ENCODE measurements at places on chromosomes 12 and 14.

- no peak for DNase-seq
Measured at GRCh38 chr14:24392325-24393091, 6.3 kb upstream of the NYNRIN start.

GRCh38 chr12:88037770-88038169, 8.6 kb upstream of the C12orf50 start:
- no peak for DNase-seq

GRCh38 chr14:69049675-69050074, 70.6 kb upstream of the ACTN1 start:
- DNase-seq: no peak

GRCh38 chr12:22275843-22276242, 58.7 kb downstream of the ST8SIA1 start:
- DNase-seq: no peak

- DNase-seq: no peak
Measured at GRCh38 chr12:127342861-127343260, 924.1 kb upstream of the TMEM132C start.

DNA sequence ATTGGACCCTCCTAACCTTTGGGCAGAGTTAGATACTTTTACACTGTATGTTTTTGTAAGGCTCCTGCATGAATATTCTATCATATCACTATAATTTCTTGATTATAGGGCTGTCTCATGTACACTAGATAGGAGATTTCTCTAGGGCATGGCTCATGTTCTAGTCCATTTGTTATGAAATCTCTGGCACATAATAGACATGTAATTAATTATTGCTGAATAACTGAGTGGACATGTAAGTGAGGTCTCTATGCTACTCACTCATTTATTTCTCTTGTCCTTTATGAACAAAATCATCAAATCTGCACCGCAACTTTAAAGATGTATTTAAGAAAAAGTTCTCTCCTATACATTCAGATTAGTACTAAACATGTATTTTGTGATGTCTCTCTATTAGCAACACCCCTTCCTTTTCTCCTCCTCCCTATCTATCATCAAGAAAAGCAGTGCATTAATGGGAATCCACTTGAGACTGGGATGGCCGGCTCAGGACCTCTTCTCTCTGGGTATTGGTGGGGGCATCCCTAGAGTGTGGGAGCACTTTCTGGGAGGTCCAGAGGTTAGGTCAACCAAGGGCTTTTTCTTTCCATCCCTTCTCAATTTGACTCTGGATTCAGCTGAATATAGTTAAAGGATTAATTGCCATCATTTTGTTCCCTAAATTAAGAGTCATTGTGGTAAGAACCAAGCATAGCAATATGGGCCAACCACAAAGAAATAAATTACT, 168.0 kb upstream of the HMGA2 start:
- DNase-seq: no peak

GRCh38 chr14:68081489-68081888, 261.9 kb downstream of the RAD51B start:
- no peak for DNase-seq

- DNase-seq: no peak
Measured at GRCh38 chr14:63857466-63858030, 4.7 kb downstream of the SYNE2 start.

- DNase-seq: no peak
Measured at GRCh38 chr12:119870457-119870856, 6.7 kb downstream of the CIT start.

GRCh38 chr12:94909663-94910062, 93.8 kb downstream of the NDUFA12 start:
- DNase-seq: no peak

DNA sequence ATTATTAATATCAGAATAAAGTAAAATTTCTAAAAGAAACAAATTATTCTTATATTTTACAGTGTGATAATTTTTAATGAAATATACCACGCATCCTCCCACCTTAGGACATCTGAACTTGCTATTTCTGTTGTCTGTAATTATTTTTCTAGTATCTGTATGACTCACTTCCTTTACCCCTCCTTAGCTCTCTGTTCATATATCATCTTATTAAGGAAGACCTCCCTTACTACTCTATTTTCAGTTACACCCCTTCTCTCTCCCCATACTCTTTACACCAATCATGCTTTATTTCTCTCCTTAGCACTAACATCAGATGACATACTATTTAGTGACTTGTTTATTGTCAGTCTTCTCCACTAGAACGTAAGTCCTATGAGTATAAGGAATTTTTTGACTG, 34.2 kb upstream of the C12orf50 start:
- no peak for DNase-seq

DNA sequence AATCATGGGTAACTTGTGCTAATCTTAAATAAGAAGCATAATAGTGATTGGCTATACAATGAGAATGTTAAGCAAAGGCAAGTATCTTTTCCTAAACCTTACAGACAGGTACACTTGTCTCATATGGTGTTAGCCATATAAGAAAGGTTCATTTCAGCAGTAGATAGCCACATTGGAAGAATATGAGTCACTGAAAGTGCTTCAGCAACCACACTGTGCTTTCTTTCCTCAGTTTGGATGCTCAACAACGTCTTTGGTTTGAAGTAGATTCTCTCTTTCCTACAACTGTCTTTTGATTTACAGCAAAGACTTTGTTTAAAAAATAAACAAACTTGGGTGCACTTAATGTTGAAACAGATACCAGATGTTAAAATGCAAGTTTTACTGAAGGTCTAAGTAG, 8.9 kb downstream of the DDHD1 start:
- no peak for DNase-seq

DNA sequence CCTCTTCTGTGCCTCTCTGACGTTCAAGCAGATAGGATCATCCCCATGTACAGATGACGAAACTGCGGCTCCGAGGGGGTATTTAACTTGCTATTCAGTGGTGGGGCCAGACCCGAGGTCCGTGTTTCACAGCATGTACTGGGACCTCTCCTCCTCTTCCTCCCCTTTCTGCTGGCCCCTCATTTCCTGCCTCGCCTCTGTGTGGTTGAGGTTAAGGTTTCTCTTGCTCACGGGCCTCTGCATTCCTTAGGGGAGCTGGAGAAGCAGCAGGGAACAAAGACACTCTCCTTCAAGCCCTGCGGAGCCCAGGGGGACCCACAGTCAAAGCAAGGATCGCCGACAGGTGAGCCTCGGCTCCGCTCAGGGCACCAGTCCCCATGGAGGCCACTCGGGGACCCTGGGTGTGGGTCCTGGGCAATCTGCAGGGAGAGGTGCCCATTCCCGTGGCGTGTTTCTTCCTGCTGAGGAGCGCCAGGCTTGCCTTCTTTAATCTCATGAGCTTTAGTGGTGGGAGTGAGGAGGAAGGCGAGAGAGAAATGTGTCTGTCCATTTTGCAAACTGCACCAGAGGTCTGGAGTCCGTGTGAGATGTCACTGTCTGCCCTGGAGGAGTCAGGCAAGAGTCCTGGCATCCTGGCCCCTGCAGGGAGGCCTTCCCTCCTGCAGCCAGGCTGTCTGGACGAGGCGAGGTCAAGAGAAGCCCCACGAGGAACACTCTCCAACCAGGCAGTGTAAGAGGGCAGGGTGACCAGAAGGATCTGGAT, 45.0 kb downstream of the SLC6A12 start:
- DNase-seq: no peak

- DNase-seq: no peak
Measured at GRCh38 chr14:56666716-56667115, 87.1 kb downstream of the TMEM260 start.

DNA sequence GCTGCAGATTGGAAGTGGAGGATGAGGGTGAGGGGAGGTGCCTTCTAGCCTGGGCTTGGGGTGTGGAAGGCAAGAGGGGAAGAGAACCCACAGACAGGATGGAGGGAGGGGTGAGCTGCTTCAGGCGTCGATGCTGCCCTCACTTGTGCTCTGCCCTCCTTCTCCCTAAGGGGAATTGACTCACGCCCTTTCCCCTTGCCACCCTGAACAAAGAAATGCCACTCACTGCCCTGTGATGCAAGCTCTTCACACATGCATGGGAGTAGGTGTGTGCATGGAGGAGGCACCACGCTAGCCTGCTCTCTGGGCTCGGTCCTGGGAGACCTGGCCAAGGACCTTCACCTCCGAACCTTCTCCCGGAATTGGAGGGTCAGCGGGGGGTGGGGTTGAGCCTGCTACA, 35.7 kb upstream of the PRMT8 start:
- no peak for DNase-seq

DNA sequence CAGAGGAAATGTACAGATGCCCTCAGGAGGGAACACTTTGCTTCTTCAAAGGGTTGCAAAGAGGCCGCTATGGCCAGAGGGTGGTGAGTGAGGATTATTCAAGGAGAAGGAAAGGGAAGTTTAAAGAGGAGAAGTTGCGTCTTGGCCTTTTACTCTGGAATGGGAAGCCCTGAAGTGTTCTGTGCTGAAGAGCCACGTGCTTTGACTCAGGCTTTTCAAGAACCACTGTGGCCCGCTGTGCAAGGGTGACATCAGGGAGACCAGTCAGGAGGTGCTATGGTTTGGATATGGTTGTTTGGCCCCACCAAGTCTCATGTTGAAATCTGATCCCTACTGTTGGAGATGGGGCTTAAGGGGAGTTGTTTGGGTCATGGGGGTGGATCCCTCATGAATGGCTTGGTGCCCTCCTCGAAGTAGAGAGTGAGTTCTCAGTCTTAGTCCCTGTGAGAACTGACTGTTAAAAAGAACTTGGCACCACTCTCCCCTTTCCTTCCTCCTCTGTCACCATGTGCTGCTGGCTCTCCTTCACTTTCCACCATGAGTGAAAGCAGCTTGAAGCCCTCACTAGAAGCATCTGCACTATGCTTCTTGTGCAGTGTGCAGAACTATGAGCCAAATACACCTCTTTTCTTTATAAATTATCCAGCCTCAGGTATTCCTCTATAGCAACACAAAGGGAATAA, 66.1 kb upstream of the DUSP6 start:
- DNase-seq: no peak

DNA sequence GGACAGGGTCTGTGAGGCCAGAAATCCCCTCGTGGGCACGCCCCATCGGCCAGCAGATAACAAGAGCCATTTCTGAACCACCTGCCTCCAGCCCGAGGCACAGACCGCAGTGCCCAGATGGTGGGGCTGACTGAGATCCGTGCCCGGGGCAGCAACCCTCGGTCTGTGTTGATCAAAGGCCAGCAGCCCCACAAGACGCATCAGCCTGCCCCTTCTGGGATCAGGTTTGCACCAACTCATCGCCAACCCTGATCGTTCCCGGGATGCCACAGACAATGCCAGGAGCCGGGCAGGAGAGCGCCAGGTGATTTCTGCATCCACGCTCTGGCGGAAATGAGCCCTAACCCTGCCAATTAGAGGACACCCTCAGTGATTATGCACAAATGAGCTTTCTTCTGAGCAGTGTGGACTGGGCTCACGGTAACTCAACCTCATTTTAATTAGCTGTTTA, 64.5 kb downstream of the TESC start:
- DNase-seq: no peak

- DNase-seq: no peak
Measured at GRCh38 chr12:111202237-111202915, 166.5 kb downstream of the PHETA1 start.

DNA sequence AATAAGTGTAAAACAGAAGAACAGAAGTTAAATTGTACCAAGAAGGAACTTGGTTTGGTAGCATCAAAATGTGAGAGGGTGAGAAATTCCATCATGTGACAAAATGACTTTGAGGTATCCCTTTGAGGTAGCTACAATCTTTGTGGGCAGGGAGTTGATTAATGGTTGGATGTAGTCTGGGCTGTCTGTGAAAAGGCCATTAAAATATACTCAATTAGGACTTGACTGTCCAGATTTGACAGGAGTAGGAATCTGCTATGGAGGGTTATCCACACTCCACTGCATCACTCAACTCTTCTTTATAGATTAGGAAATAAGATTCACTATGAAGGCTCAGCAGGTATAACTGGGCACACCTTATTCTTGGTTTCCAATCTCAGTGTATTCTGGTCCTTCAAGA, 7.4 kb upstream of the YBX3 start:
- DNase-seq: no peak

DNA sequence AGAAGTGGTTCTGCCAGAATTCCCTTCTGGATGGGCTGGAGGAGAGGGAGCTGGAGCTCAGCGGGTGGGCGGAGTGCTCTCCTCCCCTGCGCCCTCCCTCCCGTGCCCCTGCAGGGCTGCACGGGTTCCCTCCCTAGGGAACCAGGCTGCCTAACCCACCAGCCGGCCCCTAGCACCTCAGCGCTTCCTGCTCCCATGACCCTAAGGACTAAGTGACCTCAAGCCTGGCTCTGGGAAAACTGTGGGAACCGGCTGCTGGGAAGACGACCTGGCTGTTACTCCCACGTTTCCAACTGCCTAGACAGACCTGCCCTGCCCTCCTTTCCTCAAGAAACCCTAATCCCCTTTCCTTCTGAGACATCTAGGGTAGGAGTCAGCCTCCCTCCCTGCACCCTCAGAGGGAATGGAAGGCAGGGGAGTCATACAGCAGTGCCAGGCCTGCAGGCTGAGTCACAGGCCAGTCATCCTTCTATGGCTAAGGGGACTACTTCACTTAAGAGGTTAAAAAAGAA, 31.5 kb downstream of the SLC6A12 start:
- no peak for DNase-seq

GRCh38 chr14:73862480-73862879, 10.8 kb downstream of the PTGR2 start:
- no peak for DNase-seq

DNA sequence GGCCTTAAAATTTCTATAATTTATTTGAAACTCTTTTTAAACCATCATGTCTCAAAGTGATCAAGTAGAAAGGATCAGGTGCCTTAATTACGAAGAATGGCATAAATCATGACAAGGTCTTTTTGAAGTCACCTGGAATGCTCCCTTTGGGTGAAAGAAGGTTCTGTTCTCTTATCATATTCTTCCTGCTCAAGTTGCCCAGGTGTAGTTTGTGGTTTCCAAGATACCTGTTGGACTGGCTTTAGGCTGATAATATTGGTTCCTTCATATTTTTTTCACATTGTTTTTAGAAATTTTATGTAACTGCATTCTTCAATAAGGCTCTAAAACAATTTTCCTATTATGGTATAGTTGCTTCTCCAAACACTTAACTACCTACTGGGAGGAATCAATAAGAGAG, 29.2 kb downstream of the RASSF3 start:
- DNase-seq: no peak

DNA sequence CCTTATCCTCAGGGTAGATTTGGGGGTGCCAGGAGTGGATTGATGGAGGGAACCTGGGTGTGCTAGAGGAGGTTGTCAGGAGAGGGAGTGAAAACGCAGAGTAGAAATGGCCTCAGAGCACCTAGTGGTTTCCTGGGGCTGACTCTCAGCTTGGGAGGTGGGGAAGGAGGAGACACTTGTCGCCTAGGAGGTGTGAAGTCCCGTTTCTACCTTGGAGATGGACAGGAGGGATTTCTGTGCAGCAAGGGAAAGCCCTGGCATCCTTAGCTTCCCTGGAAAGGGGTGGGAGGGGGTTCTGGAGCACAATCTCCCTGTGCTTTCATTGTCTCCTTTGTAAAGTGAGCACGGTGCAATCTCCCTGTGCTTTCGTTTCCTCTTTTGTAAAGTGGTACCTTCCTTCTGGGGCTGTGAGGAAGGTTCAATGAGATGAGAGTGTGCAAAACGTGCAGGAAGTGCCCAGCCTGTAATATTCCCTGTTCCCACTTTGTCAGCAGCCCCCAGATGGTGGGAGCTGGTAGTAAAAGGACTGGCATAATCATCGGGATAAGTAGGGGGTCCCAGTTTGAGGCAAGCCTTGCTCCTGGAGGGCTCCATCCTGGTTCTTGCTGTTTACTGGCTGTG, 1.6 kb downstream of the OAS3 start:
- no peak for DNase-seq

All from stimulated activated CD8-positive, alpha-beta memory T cell treated with anti-CD3 and anti-CD28 coated beads, Interleukin-7, amount 100 ng/mL, for 48 hours (primary cell).